Substantia nigra (tissue), 51 donors: ENCODE measurements at places on chromosomes 7 and 10.
A peak's percentile ranks its signal among the peaks of the same experiment; 100 is the strongest.

DNA sequence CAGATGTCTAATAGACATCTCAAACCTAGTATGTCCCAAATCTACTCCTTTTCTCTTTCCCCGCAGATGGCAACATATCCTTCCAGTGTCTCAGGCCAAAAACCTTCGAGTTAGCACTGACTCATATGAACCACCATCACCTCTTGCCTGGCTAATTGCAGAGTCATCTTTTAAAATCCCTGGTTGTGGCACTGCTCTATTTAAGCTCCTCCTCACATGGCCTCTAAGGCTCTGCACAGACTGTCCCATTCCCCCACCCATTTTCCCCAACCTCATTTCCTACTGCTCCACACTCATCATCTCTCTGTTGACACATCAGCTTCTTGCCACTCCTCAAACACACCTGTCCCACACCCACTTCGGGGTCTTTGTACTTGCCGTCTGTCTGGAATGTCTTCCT is 16.8 kb upstream of the HBP1 start:
- no peak for DNase-seq

DNA sequence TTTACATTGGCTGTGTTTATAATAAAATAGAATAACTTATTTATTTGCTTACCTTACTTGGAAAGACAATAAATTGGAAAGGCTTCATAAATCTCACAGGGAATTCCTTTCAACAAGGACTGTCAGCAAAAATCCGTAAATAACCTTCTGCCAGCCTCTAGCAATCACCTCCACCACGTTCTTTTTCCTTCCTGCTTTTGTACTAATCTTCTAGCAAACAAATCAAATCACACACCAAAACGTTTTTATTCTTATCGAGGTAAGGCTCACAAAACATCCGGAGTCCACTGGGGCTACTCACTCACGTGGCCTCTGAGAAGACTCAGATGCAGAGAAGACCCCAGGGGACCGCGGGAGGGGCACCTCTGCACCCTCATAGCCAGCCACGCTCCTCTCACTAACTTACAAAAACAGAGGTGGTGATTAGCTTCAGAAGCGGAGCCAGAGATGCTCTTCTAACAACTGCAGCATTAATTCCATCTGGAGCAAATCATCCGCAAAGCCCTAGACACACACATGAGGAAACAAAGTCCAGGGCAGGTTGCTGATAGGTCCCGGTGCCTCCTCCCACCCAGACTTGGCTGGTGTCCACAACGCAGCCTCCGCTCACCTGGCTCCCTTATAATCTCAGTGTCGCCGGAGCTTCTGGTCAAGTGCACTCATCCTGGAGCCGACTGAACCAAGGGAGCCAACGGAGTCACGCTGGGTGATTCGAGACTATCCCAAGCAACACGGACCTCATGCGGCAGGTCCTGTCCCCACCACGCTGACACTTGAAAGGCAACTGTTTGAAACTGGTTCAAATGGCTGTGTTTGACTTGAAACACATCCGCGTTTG is 22.5 kb downstream of the CTBP2 start:
- DNase-seq: no peak

GRCh38 chr10:124428207-124428777 is 9.6 kb upstream of the OAT start:
- no peak for DNase-seq

DNA sequence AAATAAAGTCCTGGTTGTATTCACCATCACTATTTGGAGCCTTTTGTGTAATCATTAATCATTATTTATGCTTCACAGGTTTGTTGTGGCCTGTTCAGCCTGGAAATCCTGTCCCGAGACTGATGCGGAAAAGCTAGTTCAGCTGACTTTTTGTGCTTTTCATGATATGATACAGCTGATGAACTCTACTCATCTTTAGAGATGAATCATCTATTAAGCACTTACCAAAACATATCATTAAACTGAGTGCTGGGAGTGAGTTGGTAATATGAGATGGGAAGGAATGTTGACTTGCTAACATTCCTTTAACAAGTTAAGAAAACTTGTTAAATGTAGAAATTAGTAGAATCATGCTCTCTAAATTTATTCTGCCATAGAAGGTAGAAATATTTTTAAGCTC is 53.0 kb downstream of the CROT start:
- no peak for DNase-seq

- DNase-seq: no peak
These were observed 42.7 kb upstream of the DPYSL4 start for GRCh38 chr10:132144086-132144485.

- no peak for DNase-seq
These were observed 56.8 kb downstream of the EPDR1 start for GRCh38 chr7:37977243-37977642.

- DNase-seq: no peak
These were observed 1.9 kb upstream of the TMEM229A start for GRCh38 chr7:124034754-124035100.

GRCh38 chr10:110699859-110700468 is 55.8 kb downstream of the RBM20 start:
- no peak for DNase-seq

- DNase-seq: no peak
These were observed 85.5 kb upstream of the BTBD16 start for GRCh38 chr10:122185643-122186042.

- DNase-seq: peak; percentile 5
These were observed 47.2 kb downstream of the SORBS1 start for GRCh38 chr10:95513941-95514392.

GRCh38 chr10:72087969-72088888 is at the start of gene SPOCK2:
SPOCK2 (minus strand) TSS chr10:72088551; CDS start chr10:72088328, 223 bp downstream.
- no peak for DNase-seq

DNA sequence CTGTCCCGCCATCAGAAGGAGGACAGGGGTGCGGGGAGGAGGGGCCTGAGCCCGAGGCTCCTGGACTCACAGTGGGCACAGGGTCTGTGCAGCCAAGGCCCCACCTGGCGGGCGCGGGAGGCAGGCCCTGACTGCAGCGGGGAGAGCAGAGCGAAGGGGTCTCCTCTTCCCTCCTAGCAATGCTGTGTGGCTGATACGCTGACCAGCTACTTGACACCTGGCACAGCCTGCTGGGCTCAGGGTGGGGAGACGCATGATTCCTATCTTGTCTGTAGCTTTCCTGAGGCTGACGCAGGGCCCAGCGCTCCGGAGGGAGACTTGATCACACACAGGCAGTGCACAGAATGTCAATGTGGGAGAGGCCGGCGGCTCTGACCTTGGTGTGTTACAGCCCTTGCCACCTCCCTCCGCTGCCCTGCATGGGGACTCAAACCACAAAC is 174.9 kb downstream of the ELFN1 start:
- DNase-seq: no peak

DNA sequence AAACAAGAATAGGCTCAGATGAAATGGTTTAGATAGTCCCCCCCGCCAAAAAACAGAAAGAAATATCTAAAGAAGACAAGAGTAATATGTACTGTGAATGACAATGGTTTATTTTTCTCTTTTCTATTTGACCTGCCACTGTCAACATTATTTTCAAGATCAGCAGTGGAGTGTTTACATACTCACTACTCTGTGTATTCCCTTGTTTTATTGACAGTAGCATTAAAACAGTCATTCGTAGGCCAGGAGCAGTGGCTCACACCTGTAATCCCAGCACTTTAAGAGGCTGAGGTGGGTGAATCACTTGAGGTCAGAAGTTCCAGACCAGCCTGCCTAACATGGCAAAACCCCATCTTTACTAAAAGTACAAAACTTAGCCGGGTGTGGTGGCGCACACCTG is 245.3 kb upstream of the SLC26A5 start:
- no peak for DNase-seq

DNA sequence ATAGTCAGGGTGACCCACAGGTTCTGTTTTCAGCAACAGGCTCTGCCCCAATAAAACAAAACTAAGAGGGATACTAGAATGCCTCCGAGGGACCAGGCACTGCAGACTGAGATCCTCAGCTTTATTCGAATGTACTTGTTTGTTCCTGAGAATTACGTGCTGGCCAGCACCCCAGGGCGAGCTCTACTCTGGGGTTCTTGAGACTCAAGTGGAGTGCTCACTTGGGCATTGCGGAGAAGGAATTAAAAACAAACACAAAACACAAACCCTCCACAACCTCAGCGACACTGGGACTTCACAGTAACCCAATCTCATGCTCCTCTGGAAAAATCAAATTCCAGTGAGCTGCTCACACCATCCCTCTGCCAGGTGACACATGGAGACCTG is 250.7 kb downstream of the TNS3 start:
- no peak for DNase-seq

GRCh38 chr10:34859170-34859569 is 44.1 kb upstream of the PARD3 start:
- DNase-seq: no peak

- DNase-seq: no peak
These were observed 50.7 kb upstream of the AMPH start for GRCh38 chr7:38681882-38682281.

- no peak for DNase-seq
These were observed 62.1 kb downstream of the PTEN start for GRCh38 chr10:87925570-87925969.

- DNase-seq: no peak
These were observed 88.7 kb downstream of the VPS50 start for GRCh38 chr7:93320887-93321286.
